CD4-positive, alpha-beta T cell treated with Interleukin-15 for 4 hours (primary cell): ENCODE measurements at places on chromosomes 5 and 9.

DNA sequence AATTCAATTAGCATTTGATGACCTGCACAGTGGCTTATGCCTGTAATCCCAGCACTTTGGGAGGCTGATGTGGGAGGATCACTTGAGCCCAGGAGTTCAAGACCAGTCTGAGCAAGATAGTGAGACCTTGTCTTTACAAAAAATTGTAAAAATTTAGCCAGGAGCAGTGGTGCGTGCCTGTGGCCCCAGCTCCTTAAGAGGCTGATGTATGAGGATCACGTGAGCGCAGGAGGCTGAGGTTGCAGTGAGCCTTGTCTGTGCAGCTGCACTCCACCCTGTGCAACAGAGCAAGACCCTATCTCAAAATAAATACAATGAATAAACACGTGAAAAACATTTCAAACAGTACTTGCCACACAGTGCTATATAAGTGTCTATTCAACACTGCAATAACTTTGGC is 4.2 kb downstream of the ABCA1 start:
- DNase-seq: no peak

- DNase-seq: no peak
Observed at GRCh38 chr9:95477441-95477840, 39.3 kb downstream of the PTCH1 start.

GRCh38 chr5:129807162-129807814 is 59.4 kb downstream of the MINAR2 start:
- DNase-seq: no peak

DNA sequence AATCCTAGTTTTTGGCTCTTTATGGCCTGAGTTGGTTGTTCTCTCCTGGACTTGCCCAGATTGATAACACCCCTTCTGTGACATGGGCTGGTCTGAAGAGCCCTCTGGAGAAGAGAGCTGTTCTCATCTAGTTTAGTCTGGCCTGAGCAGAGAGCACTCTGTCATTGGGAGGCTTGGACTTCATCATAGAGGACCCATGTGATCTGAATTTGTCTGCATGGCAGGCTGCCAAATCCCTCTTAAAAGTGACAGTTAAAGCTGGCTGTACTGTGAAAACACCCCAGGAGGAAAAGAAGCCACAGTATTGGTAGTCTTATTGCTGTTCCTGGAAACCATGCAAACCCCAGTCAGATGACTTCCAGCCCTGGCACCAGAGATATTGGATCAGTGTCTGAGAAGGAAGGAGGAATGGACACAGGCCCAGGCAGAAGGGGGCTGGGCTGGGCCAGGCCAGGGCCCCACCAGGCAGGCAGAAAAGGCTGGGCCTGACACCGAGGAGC is 3.7 kb upstream of the WDR31 start:
- DNase-seq: no peak

- DNase-seq: no peak
Observed at GRCh38 chr5:134175921-134176510, 734 bp downstream of the SKP1 start.

DNA sequence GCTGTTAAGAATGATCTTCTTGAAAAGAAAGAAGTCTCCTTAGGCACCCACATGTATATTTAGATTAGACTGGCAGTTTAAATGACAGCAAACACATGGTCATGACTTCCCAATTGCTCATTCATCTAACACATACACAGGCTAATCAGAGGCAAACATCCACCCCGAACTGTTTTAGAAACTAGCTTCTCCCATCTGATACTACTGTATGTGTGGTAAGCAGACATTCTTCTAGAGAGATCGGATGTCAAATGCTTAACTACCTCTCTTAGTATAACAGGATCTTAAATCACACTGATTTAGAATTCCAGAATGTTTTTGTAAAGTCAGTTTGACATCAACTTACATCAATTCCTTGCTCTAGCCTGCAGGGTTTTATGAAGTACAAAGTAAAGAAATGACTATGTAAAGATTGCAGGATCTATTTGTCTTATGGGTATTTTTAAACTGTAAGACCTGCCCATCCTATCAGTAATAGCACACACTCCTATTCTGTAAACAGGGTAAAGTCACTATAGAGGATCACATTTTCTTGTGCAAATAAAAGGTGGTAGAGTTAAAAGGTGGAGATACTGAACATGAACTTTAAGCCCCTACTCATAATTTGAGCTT is 239.7 kb downstream of the MLLT3 start:
- DNase-seq: no peak

DNA sequence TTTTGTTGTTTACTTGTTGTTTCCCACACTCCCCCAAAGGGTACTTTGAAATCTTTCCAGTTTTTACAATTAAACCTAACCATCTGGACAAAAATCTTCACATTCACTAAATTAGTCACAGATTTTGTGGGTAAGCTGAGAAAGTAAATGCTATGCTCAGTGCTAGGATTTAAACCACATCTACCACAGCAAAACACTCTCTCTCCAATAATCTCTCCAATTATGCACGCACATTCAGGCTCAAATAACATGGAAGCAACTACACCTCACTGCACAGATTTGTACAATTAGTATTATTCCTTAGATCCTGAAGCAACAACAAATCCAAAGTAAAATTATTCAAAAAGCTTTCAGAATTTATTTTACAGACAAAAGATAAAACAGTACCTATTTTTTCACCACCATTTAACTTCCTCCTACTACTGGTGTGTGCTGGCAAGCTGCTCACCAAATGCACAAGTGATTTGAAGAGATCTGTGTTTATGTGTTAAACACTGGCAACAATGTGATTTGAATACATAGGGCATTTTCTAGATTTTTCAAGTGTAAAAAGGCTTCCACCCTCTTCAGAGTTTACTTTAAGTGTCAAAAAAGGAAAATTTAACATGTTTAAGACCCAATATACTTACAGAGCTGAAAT is 16.6 kb downstream of the ZNF608 start:
- DNase-seq: no peak

DNA sequence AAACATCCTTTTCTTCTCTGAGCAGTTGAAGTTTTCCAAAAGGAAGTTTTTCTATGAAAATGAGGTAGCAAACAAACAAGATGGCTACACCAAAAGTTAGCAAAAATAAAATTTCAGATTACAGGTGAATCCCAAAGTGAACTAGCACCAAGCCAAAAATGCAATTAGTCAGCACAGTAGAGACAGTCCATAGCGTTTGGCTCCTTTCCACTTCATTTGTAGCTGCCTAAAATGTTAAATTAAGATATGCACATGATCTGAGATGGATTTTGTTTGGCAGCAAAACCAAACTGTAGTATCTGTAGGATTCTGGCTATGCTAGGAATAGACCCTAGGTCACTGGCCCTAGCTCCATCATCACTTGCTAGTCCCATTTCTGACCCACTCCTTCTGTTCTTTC is 45.7 kb upstream of the SHOC1 start:
- no peak for DNase-seq

DNA sequence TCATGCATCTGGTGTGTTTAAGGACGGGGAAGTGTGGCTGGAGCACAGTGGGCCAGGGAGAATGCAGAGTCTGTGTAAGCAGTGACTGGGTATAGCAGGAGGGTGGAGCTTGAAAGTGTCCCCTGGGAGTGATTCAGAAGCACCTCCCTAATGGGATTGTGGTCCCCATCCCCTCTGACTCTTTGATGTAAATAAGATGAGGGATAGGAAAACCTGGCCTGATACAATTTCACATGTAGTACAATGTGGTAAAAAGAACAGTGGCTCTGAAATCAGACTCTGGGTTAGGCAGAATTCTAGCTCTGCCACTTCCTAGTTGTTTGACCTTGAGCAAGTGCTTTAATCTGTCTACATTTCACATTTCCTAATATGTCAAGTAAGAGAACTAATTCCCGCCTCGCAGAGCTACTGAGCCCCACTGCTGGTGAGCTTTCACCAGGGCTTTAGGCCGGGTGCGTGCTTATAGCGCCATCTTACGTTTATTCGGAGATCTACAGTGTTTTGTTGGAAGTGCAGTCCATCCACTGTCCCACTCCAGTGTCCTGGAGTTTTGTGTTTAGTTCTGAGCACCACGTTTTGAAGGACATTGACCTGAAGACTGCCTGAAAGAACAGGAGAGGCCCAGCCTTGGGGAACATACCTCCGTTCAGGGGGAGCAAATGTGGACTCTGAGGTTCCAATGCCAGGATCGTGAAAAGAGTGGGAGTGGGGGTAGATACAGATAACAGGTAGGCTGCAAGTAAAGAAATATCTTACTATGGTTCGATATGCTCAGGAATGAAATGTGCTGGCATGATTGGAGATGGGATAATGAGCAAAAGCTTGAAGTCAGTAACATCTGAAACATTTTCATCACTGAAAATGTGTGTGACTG is 51.2 kb upstream of the TESK1 start:
- peak; percentile 29 for DNase-seq

DNA sequence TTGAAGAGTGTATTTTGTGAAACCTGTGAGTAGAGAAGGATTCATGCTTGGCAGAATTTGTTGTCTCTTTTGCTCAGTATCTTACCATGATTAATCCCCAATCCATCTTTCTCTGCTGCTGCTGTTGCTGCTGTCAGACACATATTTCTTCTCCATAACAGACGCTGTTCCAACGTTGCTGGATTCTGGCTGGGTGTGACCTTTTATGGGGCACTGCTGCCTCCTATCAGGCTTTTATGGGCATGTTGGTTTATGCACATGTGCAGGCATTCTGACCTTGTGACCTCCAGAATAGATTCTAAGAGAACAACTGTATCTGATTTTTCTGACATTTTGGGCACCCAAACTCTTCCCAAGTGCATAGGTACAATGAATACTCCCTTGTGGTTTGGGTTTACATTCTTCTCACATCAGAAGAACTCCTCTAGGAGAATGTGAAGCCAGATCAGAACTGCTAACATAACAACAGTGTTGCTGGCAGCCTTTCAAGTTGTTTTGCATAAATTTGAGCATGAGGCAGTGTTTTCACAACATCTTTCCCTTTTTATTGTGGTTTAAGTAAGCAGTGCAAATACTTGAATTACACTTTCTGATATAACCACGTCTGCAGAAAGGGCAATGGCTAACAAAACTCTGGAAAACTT is 9.2 kb upstream of the ISL1 start:
- DNase-seq: no peak

DNA sequence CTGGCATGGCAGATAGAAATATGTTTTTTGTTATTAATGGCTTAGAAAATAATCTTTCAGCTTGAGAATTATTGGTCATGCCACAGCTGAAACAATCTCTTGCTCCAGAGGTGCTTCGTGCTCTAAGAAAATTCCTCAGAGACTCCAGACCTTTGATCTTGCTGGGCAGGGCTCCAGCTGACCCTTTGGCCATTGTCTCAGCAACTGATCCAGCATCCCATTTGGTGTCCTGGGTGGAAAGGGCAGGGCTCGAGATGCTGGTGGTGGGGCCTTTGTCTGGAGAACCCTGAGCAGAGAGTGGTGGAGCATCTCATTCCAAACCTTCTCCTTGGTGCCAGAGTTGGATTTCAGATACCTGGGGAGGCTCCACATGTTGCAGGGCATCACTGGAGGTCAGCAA is 43.2 kb upstream of the PIK3R1 start:
- DNase-seq: no peak

DNA sequence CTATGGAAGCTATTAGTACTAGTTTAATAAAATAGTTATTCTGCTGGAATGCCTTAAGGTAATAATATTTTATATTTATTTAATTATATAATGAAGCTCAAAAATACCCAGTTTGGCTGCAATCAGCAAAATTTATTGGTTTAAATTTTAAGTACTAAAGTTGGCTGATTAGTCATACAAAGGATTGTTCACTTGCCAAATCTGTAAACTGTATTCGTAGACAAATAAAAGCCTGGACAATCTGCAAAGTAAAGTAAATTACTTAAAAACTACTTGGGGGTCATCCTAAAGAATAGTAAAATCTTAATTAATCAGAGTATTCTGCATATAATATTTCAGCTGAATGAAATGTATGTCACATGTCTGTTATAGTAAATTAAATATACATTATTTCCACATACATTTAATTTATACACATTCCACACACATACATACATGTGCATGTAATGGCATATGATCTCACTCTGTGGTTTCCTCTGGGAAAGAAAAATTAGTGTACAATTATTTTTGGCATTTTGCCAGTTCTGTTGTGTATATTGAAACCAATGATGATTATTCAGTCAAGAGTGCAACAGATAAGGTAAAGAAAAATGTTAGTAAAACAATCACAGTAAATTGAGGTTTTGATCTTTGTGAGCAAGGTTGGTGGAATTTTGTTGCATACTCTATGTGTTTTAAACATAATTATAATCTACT is 455.9 kb downstream of the CDH9 start:
- DNase-seq: no peak

- DNase-seq: no peak
Observed at GRCh38 chr9:96126321-96126881, 175.6 kb downstream of the HSD17B3 start.

GRCh38 chr9:95920017-95920416 is 44.5 kb downstream of the ERCC6L2 start:
- DNase-seq: no peak

DNA sequence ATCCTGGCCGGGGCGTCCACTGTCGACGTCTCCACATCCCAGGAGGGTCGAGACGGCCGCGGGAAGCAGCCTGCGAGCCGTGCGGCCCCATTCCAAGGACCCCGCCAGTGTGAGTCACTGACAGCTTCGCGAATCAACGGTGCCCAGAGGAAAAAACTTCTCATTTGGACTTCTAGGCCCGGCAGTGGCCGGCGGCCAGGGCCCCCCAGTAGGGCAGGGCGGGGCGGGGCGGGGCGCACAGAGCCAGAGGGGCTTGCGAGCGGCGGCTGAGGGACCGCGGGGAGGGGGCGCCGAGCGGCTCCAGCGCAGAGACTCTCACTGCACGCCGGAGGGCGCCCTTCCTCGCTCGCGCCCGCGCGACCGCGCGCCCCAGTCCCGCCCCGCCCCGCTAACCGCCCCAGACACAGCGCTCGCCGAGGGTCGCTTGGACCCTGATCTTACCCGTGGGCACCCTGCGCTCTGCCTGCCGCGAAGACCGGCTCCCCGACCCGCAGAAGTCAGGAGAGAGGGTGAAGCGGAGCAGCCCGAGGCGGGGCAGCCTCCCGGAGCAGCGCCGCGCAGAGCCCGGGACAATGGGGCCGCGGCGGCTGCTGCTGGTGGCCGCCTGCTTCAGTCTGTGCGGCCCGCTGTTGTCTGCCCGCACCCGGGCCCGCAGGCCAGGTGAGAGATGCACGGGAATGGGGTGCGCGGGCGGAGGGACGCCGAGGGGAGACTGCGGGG is at the start of gene F2R:
TSS of gene F2R (plus strand) at position 391 of the 720 bp plus-strand sequence. CDS start at position 573, 182 bp downstream.
- DNase-seq: peak; percentile 59

GRCh38 chr9:107874591-107875369 is 385.2 kb upstream of the KLF4 start:
- no peak for DNase-seq
